T-helper 17 cell (primary cell): ENCODE measurements at places on chromosomes 7 and 10. TPM values are rescaled to one million over a fixed set of nuclear protein-coding genes. Genes with fewer than 3 reads are reported as not detected.
A peak's percentile ranks its signal among the peaks of the same experiment; 100 is the strongest.

DNA sequence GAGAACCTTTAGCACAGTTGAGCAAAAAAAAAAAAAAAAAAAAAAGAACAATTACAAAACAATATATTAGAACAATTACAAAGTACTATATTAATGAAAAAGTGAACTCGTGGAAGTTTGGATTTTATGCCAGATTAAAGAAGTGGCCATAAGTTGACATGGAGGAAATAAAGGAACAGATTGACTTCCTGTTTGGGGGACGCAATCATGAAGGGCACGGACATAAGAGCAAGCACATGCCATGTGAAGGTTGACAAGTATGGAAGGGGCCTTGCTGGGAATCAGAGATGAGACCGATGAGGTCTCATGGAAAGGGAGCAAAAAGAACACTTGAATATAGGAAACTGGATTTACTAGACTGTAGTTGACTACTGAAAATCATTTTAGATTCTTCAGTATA is 61.7 kb downstream of the ICA1 start:
- no peak for DNase-seq
- peaks cover 5% of the 10 kb centered on the region for H3K27me3 ChIP-seq
- H3K4me3 ChIP-seq = no peak overlapping the region

GRCh38 chr7:29291723-29292618 is 97.4 kb downstream of the CHN2 start:
- H3K4me3 ChIP-seq = no peak overlapping the region
- H3K36me3 ChIP-seq = no peaks in the 10 kb centered on the region
- H3K4me1 ChIP-seq = no peaks in the 10 kb centered on the region
- no peak overlapping the region for H3K27ac ChIP-seq
- no peaks in the 10 kb centered on the region for H3K27me3 ChIP-seq
- DNase-seq = no peak

GRCh38 chr7:92504563-92504962 is 23.8 kb downstream of the PEX1 start:
- no peak overlapping the region for H3K4me3 ChIP-seq
- no peaks in the 10 kb centered on the region for H3K27me3 ChIP-seq
- peaks cover 11% of the 10 kb centered on the region for H3K4me1 ChIP-seq
- peaks cover 12% of the 10 kb centered on the region for H3K36me3 ChIP-seq
- DNase-seq = no peak
- H3K27ac ChIP-seq = no peak overlapping the region

DNA sequence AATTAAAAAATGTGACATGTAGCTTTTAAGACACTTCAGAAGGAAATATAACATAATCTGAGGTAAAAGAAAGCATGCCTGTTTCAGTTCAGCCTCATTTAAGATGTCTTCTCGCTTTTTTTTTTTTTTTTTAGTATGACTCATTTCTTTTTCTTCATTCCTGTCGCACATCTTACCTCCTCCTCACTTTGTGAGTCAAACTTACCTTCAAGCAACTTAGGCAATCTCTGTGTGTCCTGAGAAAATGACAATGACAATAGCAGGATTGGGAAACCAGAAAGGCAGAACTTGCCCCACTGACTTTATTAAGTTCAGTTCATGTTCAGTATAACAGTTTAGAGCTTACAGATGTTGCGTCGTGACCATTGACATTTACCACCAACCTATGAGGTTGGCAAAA is 7.7 kb downstream of the PTN start:
- no peaks in the 10 kb centered on the region for H3K36me3 ChIP-seq
- DNase-seq = no peak
- H3K27ac ChIP-seq = no peak overlapping the region
- no peaks in the 10 kb centered on the region for H3K27me3 ChIP-seq
- no peaks in the 10 kb centered on the region for H3K4me1 ChIP-seq
- no peak overlapping the region for H3K4me3 ChIP-seq

- H3K36me3 ChIP-seq = peaks cover 17% of the 10 kb centered on the region
- H3K27ac ChIP-seq = peak overlapping the region; percentile 24
- peaks cover 14% of the 10 kb centered on the region for H3K4me1 ChIP-seq
- no peak for DNase-seq
- H3K27me3 ChIP-seq = no peaks in the 10 kb centered on the region
Measured at GRCh38 chr7:45069444-45070253, 19.1 kb downstream of the NACAD start.

- H3K27me3 ChIP-seq = no peaks in the 10 kb centered on the region
- no peak overlapping the region for H3K27ac ChIP-seq
- DNase-seq = no peak
- H3K4me1 ChIP-seq = peaks cover 2% of the 10 kb centered on the region
Measured at GRCh38 chr7:56099653-56100052, 6.6 kb downstream of the CHCHD2 start.

DNA sequence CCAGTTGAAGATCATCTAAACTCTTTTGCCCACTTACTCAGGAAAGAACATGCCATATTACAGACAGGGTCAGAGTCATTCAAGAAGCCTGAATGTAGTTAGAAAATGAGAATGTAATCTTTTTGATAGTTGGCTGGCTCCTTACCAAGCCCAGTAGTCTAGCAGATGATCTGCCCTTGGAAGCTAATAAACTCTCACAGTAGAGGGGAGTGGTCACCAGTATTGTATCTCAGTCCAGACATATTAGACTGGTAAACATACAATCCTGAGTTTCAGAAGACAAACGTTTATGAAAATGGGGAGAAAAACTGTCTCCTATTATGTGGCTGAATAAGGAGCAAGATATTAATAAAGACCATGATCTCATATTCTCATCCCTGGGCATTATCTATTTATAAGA is 65.3 kb downstream of the SEPTIN7 start:
- peaks cover 3% of the 10 kb centered on the region for H3K36me3 ChIP-seq
- peaks cover 29% of the 10 kb centered on the region for H3K4me1 ChIP-seq
- no peak for DNase-seq
- H3K27me3 ChIP-seq = no peaks in the 10 kb centered on the region
- H3K27ac ChIP-seq = no peak overlapping the region

GRCh38 chr10:49508654-49509053 is 30.3 kb downstream of the ERCC6 start:
- H3K27ac ChIP-seq = no peak overlapping the region
- DNase-seq = no peak
- peaks cover 3% of the 10 kb centered on the region for H3K36me3 ChIP-seq
- peak overlapping the region; percentile 47 for H3K4me3 ChIP-seq
- H3K27me3 ChIP-seq = peaks cover 7% of the 10 kb centered on the region

GRCh38 chr7:127815631-127816145 is 163.7 kb downstream of the SND1 start:
- peaks cover 44% of the 10 kb centered on the region for H3K4me1 ChIP-seq
- H3K36me3 ChIP-seq = no peaks in the 10 kb centered on the region
- H3K27me3 ChIP-seq = no peaks in the 10 kb centered on the region
- H3K27ac ChIP-seq = no peak overlapping the region
- H3K4me3 ChIP-seq = no peak overlapping the region

GRCh38 chr10:8063128-8063908 is 8.8 kb downstream of the GATA3 start:
- no peak for DNase-seq
- H3K4me3 ChIP-seq = peak overlapping the region; percentile 97
- peaks cover 77% of the 10 kb centered on the region for H3K4me1 ChIP-seq
- H3K27ac ChIP-seq = peak overlapping the region; percentile 99

DNA sequence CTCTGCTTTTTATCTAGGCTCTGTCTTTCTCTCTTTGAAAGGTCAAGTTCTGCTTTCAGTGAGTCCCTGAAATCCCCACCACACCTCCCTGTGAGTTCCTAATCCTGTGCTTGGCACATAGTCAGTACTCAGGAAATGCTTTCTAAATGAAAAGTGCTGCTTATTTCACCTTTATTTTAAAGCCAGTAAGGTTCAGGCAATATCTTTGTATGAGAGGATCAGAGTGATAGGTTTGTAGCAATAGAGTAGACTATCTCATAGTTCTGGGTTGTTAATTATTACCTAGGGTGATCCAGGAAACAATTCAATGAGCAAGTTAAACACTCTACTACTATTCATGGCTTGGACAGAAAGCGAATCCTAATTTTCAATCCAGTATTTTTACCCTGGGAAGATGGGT is 7.4 kb upstream of the LAMB1 start:
- H3K4me3 ChIP-seq = no peak overlapping the region
- no peak for DNase-seq
- peaks cover 61% of the 10 kb centered on the region for H3K27me3 ChIP-seq

- no peak overlapping the region for H3K27ac ChIP-seq
- H3K4me3 ChIP-seq = no peak overlapping the region
- no peaks in the 10 kb centered on the region for H3K36me3 ChIP-seq
- peaks cover 4% of the 10 kb centered on the region for H3K27me3 ChIP-seq
Measured at GRCh38 chr10:66942407-66942806, 16.6 kb downstream of the LRRTM3 start.

- no peak overlapping the region for H3K4me3 ChIP-seq
- H3K27me3 ChIP-seq = peaks cover 30% of the 10 kb centered on the region
- H3K4me1 ChIP-seq = peaks cover 5% of the 10 kb centered on the region
- DNase-seq = no peak
Measured at GRCh38 chr10:30366829-30367228, 17.8 kb upstream of the MTPAP start.

DNA sequence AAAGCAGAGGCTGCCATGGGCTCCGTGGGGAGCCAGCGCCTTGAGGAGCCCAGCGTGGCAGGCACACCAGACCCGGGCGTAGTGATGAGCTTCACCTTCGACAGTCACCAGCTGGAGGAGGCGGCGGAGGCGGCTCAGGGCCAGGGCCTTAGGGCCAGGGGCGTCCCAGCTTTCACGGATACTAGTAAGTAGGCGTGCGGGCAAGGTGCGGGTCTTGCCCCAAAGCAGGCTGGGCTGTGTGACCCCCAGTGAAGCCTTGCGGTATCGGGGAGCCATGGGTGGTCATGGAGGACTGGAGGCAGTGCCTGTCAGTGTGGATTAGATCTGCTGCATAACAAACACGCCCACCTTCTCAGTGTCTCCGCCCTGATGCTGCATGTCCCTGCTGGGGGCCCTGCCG is 5.1 kb downstream of the SLC29A4 start:
- H3K36me3 ChIP-seq = no peaks in the 10 kb centered on the region
- no peak for DNase-seq
- peaks cover 6% of the 10 kb centered on the region for H3K27me3 ChIP-seq
- no peak overlapping the region for H3K27ac ChIP-seq

GRCh38 chr7:142487124-142487523 is 229.3 kb upstream of the PRSS58 start:
- H3K27ac ChIP-seq = no peak overlapping the region
- peaks cover 4% of the 10 kb centered on the region for H3K36me3 ChIP-seq
- no peak overlapping the region for H3K4me3 ChIP-seq
- DNase-seq = no peak

DNA sequence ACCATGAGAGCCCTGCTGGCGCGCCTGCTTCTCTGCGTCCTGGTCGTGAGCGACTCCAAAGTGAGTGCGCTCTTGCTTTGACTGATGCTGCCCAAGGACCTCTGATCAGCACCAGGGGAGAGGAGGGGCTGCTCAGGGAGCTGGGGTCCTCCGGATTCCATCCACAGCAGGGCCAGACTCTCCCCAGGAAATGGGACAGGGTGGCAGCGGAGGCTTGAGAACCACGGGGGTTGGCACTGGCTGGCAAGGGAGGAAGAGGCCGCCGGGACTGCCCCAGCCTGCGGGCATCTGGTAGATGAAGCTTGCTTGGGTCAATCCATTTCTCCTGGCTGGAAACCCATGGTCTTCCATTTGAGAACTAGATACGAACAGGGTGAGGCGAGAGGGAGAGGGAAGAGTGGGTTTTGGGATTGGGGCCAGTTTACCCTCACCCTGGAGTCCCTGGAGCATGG is 647 bp downstream of the PLAU start:
- H3K4me1 ChIP-seq = peaks cover 26% of the 10 kb centered on the region
- peaks cover 2% of the 10 kb centered on the region for H3K36me3 ChIP-seq
- no peak for DNase-seq

GRCh38 chr10:44425466-44425865 is 40.6 kb upstream of the CXCL12 start:
- no peaks in the 10 kb centered on the region for H3K36me3 ChIP-seq
- no peak for DNase-seq
- H3K4me3 ChIP-seq = no peak overlapping the region
- no peak overlapping the region for H3K27ac ChIP-seq
- H3K4me1 ChIP-seq = no peaks in the 10 kb centered on the region

GRCh38 chr7:34723338-34723737 is 65.3 kb downstream of the NPSR1 start:
- peaks cover 8% of the 10 kb centered on the region for H3K36me3 ChIP-seq
- no peak overlapping the region for H3K27ac ChIP-seq
- no peaks in the 10 kb centered on the region for H3K27me3 ChIP-seq
- no peak for DNase-seq

- peaks cover 29% of the 10 kb centered on the region for H3K4me1 ChIP-seq
- H3K36me3 ChIP-seq = peaks cover 2% of the 10 kb centered on the region
- peak overlapping the region; percentile 82 for H3K27ac ChIP-seq
Measured at GRCh38 chr10:117374506-117375359, 507 bp downstream of the PDZD8 start.

- H3K27ac ChIP-seq = no peak overlapping the region
- H3K27me3 ChIP-seq = no peaks in the 10 kb centered on the region
- H3K4me3 ChIP-seq = no peak overlapping the region
- no peaks in the 10 kb centered on the region for H3K4me1 ChIP-seq
Measured at GRCh38 chr7:16345979-16346958, 75.1 kb downstream of the CRPPA start.

DNA sequence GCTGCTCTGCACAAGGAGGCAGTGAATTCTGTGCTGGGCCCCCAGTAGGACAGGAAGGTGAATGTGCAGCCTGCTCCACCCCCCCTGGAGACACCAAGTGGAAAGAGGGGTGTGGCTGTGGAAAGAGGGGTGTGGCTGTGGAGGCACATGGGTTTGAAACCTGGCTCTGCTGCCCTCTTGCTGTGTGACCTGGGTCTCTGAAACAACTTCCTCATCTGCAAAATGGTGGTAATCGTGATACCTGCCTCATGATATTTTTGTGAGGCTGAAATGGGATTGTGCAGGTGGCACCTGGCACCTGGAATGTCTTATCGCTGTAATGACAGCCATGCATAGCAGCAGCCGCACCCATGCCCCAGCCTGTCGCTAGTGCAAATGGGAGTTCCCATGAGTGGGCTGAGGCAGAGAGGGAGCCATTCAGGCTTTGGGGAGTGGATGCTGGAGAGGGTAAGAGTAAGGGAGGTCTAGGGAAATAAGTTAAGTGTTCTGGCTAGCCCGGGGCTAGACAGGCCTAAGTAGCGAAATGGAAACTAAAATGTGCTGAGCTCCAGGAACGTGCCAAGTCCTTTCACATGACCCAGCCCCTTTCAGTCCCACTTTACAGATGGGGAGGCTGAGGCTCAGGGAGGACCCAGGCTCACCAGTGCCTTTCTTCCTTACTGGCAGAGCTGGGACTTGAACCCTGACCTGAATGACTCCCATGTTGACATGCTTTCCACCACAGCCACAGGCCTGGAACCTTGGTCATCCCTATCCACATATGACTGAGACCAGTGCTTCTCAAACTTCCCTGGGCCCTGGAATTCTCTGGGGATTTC is 35.0 kb downstream of the C10orf105 start:
- no peak overlapping the region for H3K27ac ChIP-seq
- no peak for DNase-seq
- no peaks in the 10 kb centered on the region for H3K36me3 ChIP-seq
- H3K4me1 ChIP-seq = peaks cover 2% of the 10 kb centered on the region

GRCh38 chr10:126500866-126501265 is 112.6 kb upstream of the ADAM12 start:
- H3K4me1 ChIP-seq = peaks cover 2% of the 10 kb centered on the region
- H3K27ac ChIP-seq = no peak overlapping the region

GRCh38 chr7:121473645-121474300 is 77.7 kb upstream of the FAM3C start:
- no peaks in the 10 kb centered on the region for H3K36me3 ChIP-seq
- H3K27ac ChIP-seq = no peak overlapping the region
- no peaks in the 10 kb centered on the region for H3K27me3 ChIP-seq
- H3K4me1 ChIP-seq = peaks cover 2% of the 10 kb centered on the region

The DPYSL4 gene
- total RNA-seq = 0.52 TPM

The ARMC3 gene
- 5.0 TPM for total RNA-seq

The SLC13A1 gene
- total RNA-seq = not detected

The SPDYE9 gene
- not detected for total RNA-seq

The LEP gene
- not detected for total RNA-seq

The CPVL gene
- total RNA-seq = 4.4 TPM

The ACTA2 gene
- total RNA-seq = 4.6 TPM

The TMEM225B gene
- 0.96 TPM for total RNA-seq

The FAM131B gene
- total RNA-seq = 0.23 TPM

The EGFR gene
- not detected for total RNA-seq

The ZNF488 gene
- total RNA-seq = not detected
